ENCODE measurements at places on chromosomes 6 and 20.

- DNase-seq, result no peak
Measured at GRCh38 chr6:157276134-157276532, 47.2 kb downstream of the TMEM242 start.

DNA sequence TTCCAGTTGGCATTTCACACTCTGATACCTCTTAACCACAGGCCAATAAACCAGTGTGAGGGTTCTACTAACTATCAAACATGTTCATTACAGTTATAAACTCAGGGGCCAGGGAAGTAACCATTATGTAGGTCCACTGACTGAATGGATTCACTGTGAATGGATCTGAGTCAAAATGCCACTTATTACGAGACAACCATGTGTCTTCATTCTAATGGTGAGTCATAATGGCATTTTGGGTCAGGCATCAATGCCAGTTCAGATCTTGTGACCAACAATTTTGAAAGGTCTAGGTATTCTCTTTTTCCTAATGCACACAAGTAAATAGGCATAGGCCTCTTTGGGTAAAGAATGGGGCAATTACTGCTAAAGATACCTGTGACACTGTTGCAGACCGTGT is 112.2 kb upstream of the HEY2 start:
- no peak for DNase-seq

DNA sequence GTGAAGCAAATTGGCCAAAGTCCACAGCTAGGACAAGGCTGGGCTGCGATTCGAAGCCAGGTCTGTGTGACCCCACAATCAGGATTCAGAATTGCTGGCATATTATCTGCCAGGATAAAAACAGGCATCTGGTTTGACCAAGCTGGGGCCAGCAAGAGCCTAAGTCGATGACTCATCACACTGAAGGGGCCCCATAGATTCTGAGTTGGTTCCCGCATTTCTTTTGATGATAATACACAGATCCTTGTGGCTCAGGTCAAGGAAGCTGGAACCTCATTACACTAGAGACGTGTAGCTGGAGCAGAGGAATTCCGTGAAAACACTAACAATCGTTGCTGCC is 6.5 kb downstream of the KCNB1 start:
- no peak for DNase-seq

- DNase-seq, result no peak
Measured at GRCh38 chr6:155770313-155770712, 314.7 kb upstream of the NOX3 start.

- no peak for DNase-seq
Measured at GRCh38 chr20:60581606-60582115, 623.4 kb downstream of the CDH26 start.

DNA sequence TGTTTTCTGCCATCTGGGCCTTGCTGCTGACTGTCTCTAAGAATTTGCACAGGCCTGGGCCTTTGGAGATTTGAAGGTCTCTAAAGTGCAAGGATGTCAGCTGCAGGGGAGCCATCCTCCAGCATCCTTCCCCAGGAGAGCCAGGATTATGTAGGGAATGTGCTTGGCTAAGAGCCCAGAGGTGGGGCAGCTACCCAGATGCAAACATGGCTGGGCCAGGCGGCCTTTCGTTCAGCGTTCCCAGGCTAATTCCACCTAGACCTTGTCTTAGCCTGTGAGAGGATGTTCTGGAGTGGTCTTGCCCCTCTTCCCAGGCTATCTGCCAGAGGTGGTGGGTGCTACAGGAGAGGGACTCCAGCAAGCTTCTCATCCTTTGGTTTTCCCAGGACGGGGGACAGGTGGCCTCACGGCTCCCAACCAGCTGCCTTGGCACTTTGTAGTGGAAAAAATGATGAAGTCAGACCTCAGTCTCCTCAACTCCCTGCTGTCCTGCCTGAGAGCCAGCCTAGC is 7.7 kb upstream of the PTGIS start:
- no peak for DNase-seq

- no peak for DNase-seq
Measured at GRCh38 chr20:54510541-54511129, 35.2 kb downstream of the DOK5 start.

DNA sequence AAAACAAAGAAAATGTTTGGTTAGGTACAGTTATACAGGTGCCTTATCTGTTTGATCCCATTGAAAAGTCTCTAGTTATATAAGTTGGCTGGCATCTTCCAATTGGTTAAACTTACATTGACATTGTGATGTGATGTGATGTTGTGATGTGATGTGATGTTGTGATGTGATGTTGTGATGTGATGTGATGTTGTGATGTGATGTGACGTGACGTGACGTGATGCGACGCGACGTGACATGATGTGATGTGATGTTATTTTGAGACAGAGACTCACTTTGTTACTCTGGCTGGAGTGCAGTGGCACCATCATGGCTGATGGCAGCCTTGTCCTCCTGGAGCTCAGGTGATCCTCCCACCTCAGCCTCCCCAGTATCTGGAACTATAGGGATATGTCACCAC is 507.6 kb downstream of the HAO1 start:
- DNase-seq, result no peak

GRCh38 chr20:51412333-51412871 is 130.1 kb downstream of the NFATC2 start:
- no peak for DNase-seq

DNA sequence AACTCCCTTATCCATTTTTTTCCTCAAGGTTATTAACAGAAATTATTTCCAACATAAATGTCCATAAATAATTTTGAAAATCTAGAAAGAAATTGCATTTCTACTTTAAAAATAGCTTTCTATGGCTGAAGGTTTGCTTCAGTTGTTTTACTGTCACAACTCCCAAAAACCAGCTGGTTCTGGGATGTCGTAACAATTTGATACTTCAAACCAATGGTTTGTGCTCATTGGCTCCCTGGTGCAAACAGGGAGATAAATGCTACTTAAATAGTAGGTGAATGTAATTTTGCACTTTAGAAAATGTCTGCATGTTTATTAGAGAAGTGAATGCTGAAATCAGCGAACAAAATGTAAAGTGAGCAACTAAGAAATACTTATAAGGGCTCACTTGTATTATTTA is 31.1 kb downstream of the LAMA2 start:
- no peak for DNase-seq

DNA sequence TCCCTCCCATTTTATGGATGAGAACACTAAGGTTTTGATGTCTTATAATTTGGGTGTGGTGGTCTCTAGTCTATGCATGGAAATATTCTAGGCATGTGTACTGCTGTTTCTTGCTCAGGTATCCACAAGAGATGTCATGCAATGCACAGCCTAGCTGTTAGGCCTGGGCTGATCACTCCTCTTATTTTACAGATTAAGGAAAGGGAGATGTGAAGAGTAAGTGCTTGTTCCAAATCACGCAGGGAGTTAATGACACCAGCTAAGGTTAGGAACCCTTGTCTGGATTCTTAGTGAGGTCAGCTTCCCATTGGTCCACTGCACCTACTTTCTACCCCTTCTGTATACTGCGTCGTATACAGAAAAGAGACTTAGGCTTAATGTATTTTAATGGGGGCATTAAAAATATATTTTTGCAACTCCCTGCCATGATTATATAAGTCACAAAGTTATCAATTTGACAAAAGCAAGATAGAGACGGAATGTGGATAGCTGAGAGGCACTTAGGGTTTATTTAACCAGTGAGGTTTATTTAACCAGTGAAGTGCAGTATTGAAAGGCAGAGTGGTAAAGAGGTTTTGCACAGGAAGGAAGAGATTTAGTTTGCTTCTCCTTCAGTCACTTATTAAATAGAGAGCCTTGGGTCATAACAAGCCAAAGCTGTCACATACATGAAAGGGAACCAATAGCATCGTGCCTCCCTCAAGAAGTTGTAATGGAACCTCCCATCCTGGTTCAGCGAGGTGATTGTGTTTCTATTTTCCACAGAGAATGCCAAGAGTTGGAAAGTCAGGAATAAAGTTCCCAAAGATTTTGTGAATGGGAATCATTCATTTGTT is 95.0 kb upstream of the FAM184A start:
- DNase-seq, result no peak

DNA sequence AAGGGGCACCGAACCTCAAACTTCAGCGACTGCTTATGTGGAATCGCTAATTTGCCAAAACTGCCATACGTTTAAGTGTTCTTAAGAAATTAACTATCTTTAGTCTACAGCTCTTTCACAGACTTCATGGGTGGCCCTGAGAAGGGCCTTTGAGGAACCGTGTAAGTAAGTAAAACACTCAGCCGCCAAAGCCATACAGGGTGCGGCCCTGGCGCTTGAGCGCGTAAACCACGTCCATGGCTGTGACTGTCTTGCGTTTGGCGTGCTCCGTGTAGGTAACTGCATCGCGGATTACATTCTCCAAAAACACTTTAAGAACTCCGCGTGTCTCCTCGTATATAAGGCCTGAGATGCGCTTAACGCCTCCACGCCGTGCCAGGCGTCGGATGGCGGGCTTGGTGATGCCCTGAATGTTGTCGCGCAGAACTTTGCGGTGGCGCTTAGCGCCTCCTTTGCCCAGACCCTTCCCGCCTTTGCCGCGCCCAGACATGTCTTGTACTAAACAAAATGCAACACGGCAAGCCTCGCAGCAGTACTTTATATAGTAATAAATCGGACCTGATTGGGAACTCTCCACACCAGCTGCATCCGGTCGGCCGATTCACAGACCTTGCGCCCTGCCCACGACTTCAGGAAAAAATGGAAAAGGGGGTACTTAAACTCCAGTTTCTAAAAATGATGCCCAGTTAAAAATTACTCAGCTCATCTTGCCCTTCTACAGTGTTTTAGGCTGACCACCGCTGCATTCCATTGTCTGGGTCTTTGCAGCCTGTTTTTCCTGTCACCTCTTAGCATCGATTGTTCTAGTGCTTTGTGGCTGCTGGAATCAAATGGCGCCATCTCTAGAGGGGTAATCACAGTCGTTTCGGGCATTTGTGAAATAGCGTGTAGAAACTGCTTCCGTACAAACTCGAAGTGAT is 38.9 kb downstream of the OR2B2 start:
- DNase-seq, result peak; percentile 73

DNA sequence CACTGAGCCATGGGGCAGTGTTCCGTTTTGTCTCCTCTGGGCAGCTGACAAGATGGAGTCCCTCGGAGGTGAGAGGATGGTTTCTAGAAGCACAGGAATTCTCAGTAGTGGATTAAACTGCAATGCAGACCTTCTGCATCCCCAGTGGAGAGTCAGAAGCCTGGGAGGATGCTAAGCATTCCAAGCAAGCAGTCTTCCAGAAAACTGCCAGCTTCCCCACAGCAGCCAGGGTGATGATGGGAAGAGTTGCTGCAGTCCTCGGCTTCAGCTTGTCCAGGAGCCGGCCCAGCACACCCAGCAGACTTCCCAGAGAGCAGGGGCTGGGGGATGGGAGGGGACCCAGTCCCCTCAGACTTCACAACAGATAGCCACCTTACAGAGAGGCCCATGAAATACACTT is 163.6 kb downstream of the LY86 start:
- no peak for DNase-seq

DNA sequence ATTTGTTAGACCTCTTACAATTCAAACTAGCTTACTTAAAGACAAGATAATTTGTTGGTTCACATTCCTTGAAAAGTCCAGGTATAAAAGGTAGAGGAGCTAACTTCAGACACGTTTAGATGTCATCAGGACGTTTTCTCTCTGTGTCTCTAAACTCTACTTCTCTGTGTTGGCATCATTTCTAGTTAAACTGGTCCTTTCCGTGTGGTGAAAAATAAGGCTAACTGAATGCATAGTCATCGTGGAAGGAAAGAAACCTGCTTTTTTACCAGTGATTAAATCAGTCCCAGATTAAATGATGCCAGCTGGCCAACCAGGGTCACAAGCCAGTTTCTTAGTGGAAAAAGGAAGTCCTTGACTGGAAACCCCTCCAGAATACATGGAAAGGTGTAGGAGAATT is 168.4 kb upstream of the AHI1 start:
- DNase-seq, result no peak

GRCh38 chr20:4708856-4709255 is 12.9 kb upstream of the PRND start:
- DNase-seq, result no peak

DNA sequence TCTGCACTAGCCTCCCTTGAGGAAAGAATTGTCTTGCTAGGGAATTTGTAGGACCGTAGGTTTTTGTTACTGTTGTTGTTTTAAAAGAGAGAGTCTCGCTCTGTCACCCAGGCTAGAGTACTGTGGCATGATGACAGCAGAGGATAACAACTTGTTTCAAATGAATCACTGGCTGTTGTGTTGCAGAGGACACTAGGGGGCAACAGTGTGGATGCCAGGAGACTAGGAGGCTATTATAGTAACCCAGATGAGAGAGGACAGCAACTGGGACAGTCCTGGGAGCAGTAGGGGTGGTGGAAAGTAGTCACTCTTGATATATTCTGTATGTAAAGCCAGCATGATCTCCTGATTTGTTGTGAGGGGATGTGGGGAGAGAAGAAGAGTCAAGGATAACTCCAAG is 41.8 kb upstream of the LAMA4 start:
- no peak for DNase-seq

DNA sequence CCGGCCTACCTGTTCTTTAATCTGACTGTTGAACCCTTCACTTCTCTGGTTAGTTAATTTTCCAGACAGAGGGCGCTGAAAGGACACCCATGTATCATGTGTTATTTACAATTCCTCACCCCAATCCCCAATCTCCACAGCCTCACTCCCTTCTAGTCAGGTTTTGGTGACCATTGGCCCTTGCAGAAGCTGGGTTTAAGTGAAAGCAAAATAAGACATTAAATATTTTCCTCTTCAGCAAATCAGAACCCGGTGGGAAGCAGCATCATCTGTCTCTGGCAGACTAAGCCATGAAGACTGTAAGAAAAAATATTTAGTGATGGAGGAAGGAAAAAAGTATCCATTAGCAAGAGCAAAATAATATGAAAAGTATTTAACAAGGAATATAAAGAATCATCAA is 9.4 kb upstream of the HLA-DQA1 start:
- no peak for DNase-seq

- no peak for DNase-seq
Measured at GRCh38 chr6:108001696-108002231, 43.8 kb upstream of the SEC63 start.

GRCh38 chr6:34190504-34191122 is 44.7 kb upstream of the GRM4 start:
- DNase-seq, result no peak

DNA sequence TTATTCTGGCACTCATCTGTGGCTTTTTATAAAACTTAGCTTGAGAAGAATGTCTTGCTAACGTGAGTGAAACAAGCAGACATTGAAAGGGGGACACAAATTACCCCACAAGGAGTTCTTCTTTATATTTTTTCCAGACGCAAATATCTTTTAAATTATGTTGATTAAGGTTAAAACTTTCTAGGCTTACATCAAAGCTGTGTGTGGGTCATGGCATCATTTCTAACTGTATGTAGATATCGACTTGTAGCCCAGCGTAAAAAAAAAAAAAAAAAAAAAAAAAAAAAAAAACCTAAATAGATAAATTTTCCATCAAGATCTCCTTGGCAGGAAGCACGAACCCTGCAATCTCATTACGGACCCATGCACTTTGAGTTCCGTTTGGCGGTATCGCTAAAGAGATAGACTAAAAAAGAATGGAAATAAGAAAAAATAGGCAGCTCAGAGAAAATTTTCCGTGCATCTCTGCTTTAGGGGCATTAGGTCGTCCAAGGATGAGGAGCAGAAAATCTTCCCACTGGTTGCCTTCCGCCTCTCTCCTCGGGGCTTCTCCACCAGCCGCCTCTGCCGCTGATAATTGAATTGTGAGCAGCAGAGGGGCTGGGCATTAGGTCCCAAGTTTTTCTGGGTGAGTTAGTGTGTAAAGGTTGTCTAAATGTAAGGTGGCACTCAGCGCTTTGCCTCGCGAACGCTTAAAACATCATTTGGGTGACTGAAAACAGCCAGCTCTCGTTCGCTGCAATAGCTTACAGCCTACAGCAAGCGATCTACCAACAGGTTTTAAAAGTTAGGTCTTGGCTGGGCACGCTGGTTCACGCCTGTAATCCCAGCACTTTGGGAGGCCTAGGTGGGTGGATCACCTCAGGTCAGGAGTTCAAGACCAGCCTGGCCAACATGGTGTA is 194.0 kb downstream of the TRIM27 start:
- DNase-seq, result no peak

GRCh38 chr6:130765181-130765727 is 62.0 kb upstream of the SMLR1 start:
- no peak for DNase-seq
